Sciatic nerve (tissue), 2 donors: ENCODE measurements at places on chromosomes 11 and 22. TPM values are rescaled to one million over a fixed set of nuclear protein-coding genes. Genes with fewer than 3 reads are reported as not detected.
A peak's percentile ranks its signal among the peaks of the same experiment; 100 is the strongest.

DNA sequence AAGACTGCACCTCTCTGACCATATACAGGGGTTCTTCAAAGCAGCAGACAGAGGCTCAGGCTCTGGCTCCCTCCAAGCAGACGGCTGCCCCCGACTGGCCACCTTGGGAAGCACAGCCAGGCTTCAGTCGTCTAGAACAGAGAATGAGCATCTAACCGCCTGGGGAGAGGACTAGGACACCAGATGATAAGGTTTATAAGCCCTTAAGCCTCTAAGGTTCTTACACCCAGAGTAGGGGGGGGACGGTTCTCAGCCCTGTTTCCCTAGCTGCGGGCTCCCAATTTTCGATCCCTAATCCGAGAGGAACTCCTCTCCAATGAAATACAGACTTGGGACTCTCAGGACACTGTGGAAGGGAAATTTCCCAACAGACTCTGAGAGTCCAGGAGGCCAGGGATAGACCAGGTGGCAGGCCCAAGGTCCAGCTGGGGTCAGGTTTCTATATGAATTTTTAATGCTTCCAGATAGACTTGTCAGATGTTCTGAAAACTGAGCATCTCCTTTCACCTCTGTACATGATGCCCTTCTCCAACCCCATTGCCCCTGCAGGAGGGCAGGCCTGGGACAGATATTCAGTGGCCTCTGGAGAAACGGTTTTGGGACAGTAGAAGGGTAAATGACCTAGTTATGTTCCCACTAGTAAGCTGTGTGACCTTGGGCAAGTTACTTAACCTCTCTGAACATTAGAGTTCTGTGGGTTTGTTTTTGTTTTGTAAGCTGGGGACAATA is 20.2 kb downstream of the RTN4RL2 start:
- peak; percentile 84 for DNase-seq

- DNase-seq: no peak
Observed at GRCh38 chr11:119689302-119689701, 39.7 kb downstream of the NECTIN1 start.

- DNase-seq: no peak
Observed at GRCh38 chr11:70049045-70049444, 29.1 kb upstream of the ANO1 start.

- DNase-seq: no peak
Observed at GRCh38 chr11:62614275-62614674, 1.2 kb downstream of the ROM1 start.

DNA sequence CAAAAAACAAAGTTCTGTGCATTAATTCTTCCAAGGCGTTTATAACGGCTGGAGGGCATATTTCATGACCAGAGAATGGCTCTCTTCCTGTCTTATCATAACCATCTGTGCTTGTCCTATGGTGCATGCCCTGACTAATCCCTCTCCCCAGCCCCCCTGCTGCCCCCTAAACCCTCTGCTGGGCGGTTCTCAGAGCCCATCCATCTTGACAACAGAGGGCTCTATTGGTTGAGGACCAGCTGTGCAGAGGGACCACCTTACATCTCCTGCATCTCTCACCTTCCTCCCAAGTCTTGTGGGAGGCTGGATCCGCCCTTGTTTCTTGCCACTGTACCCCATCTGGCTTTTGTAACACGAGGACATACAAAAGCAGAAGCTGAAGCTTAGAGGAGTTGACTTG is 282.1 kb downstream of the MIAT start:
- DNase-seq: no peak

GRCh38 chr22:22798716-22799115 is 88.9 kb upstream of the IGLL5 start:
- DNase-seq: no peak

GRCh38 chr11:100709233-100709957 is 22.3 kb downstream of the ARHGAP42 start:
- no peak for DNase-seq

GRCh38 chr11:125263268-125263790 is 98.8 kb downstream of the PKNOX2 start:
- peak; percentile 89 for DNase-seq

Gene MMP7
- not detected for total RNA-seq

Gene DENND6B
- 14.0 TPM for total RNA-seq

Gene RFPL2
- total RNA-seq: not detected

Gene SHISA8
- total RNA-seq: 0.40 TPM

Gene PITPNB
- total RNA-seq: 88.8 TPM

Gene MEI1
- total RNA-seq: 2.9 TPM

Gene NUMA1
- total RNA-seq: 241 TPM

Gene APOA4
- total RNA-seq: not detected
